ENCODE measurements at places on chromosomes 12 and 14.

DNA sequence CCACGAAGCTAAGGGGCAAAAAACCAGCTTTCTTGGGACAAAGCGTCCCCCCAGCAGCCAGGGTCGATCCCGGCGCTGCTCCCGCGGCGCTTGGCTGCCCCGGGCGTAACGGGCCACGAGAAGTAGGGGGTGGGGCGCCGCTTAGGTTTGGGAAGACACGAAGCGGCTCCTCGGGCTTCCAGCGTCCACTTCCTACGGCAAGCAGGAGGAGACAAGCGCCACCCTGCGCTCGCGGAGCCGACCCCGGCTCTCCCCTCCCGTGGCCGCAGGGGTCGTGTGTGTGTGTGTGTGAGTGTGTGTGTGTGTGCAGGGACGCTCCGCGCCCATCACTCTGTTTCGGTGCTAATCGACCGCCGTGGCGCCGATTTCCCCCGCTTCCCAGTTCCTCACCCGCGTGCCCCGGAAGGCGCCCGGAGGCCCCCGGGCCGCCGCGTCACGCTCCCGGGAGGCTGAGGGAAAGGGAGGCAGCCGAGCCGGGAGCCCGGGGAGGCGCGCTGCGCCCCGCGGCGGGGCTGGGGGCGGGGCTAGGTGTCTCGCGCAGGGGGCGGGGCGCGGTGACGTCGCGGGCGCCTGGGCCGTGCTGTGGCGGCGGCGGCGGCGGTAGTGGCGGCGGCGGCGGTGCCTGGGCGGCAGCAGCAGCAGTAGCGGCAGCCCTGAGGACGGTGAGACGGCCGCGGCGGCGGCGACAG, at the start of gene ERC1:
Gene ERC1, plus strand, starts transcription at position 563 of the 689 bp plus-strand sequence. CDS start 36,681 bp downstream, outside the sequence.
- peak; percentile 84 for DNase-seq

GRCh38 chr12:3805077-3805476, 52.2 kb upstream of the CRACR2A start:
- no peak for DNase-seq

GRCh38 chr14:76080471-76080870, 71.3 kb upstream of the GPATCH2L start:
- no peak for DNase-seq

GRCh38 chr12:92593734-92594402, 108.9 kb upstream of the PLEKHG7 start:
- peak; percentile 95 for DNase-seq

DNA sequence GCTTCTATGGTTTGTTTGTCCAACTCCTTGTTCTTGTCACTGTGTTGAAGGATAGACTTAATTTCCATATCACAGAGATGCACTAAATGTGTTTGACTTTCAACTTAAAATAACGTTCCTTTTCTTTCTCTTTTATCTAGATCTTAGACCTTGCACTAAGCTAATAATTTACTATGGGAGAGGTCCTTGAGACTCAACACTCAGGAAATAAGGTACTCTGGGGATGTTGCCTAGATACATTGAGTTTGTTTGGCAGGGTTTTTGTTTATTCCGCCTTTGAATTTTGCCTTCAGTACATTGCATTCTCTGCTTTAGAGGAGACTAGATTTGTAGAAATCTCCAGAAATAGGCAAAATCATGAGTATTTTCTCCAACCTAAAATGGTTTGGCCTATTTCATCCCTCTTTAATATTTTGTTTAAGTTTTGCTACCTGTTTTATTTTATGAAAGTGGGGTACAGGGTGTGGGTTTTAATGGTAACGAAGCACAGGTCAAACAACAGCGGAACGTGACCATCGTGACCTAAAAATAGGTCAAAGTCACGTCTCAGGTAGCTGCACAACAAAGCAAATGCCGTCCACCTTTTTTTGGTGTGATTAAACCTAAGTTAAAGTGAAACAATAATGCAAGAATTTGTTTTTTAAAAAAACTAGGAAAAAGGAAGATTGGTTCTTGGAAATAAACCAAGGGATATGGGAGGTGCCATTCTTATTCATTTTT, 115.3 kb upstream of the CPSF6 start:
- no peak for DNase-seq

- DNase-seq: peak; percentile 35
Measured at GRCh38 chr12:452667-453210, 7.0 kb upstream of the B4GALNT3 start.

GRCh38 chr12:120066341-120066740, 50.2 kb downstream of the RAB35 start:
- no peak for DNase-seq
